ENCODE measurements at places on chromosomes 12 and 14. TPM values are rescaled to one million over a fixed set of nuclear protein-coding genes. Genes with fewer than 3 reads are reported as not detected.

Gene OR4E2
- polyA plus RNA-seq: not detected

GRCh38 chr14:86990396-86990795 is 1002.6 kb downstream of the GALC start:
- no peak for DNase-seq

DNA sequence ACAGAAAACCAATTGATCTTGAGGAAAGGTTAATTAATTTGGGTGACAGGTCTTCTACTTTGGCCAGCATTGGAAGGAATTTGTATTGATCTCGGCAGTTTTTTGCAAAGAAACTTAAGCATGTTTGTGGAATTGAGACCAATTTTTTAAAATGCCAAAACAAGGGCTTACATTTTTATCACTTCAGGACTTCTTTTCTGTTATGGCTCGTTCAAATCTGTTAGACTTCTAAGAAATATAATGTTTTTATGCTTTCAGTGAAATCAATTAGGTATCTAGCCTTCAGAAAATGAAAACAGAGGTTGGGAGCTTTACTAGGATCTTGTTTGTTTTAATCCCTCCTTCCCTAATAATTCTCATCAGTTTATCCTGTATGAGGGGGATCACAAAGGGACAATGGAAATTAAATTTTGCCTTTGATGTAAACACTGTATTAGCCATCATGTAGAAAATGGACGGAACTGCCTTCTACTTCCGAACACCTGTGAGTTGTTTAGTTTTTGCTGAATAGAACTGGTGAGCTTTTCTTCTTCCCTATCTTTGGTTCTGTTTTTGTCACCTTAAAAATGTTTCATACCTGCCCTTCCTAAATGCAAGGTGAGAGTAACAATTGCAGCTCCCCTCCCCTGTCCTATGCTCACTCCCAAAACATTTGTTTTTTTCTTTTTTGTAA is 7.8 kb downstream of the FOXA1 start:
- DNase-seq: no peak

DNA sequence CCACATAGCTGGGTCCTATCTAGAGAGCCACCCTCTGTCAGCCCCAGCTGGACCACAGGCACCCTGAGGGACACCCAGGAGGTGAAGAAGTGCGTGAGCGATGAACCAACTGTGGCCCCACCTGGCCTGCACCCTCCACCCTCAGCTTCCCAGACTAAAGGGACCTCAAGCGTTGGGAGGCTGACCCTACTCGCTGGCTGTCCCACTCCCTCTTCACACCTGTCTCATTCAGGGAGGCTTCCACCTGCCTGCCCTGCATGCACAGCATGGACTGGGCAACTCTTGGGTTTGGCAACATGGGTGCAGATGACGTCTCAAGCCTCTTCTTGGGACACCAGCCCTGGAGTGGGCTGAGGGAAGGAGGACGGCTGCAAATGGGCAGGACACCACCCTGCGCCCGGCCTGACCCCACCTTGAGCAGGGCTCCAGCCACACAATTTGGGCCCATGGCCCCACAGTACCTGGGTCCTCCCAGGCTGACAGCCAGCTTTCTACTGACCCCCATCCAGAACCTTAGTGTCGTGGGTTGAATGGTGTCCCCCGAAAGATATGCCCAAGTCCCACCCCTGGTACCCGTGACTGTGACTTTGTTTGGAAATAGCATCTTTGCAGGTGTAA is 2.1 kb downstream of the TMEM179 start:
- no peak for DNase-seq

DNA sequence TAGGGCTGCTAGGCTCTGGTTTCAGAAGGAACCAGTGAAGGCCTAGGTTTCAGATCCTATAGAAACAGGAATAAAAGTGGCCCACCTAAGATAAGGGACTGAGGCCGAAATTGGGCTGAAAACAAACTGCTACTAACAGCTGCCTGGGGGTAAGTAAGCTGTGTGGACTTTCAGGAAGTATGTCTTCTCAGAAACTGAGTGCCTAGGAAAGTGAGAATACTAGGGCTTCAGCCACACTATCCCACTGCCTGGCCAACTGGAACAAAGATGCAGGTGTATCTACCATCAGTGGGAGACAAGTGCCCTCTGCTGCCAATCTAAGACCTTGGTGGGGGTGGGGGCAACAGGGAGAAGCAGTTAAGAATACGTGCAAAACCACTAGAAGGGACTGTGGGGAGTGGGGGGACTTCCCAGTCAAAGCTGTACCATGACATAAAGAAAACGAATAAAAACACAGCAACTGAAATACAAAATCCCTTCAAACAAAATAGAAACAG is 82.5 kb downstream of the MED13L start:
- no peak for DNase-seq

Data from hindlimb muscle (tissue), 1 donor.